GM12892 (cell line): ENCODE measurements at places on chromosomes 16 and 17.

GRCh38 chr17:80529104-80529903, 15.3 kb upstream of the RPTOR start:
- DNase-seq, result no peak

- no peak for DNase-seq
These were observed 15.3 kb downstream of the NLK start for GRCh38 chr17:28057731-28058246.

- DNase-seq, result peak; percentile 82
These were observed 49.8 kb upstream of the BAHCC1 start for GRCh38 chr17:81345228-81346089.

DNA sequence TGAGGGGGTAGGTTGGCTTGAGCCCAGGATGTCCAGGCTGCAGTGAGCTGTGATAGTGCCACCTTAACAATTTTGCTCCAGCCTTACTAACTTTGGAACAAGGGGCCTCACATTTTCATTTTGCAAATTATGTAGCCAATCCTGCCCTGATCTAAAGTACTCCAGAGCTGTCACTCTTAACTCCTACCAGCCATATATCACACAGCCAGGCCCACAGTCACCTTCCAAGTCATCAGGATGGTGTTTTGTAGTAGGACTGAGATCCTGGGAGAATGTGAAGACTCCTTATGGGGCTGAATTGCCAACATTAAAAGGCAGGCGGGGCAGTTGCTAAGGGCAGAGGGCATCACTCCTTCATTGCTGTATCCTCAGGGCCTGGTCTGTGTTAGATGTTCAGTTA, 243.0 kb downstream of the MRTFB start:
- no peak for DNase-seq

- no peak for DNase-seq
These were observed 105.3 kb downstream of the SPECC1 start for GRCh38 chr17:20114466-20114865.

DNA sequence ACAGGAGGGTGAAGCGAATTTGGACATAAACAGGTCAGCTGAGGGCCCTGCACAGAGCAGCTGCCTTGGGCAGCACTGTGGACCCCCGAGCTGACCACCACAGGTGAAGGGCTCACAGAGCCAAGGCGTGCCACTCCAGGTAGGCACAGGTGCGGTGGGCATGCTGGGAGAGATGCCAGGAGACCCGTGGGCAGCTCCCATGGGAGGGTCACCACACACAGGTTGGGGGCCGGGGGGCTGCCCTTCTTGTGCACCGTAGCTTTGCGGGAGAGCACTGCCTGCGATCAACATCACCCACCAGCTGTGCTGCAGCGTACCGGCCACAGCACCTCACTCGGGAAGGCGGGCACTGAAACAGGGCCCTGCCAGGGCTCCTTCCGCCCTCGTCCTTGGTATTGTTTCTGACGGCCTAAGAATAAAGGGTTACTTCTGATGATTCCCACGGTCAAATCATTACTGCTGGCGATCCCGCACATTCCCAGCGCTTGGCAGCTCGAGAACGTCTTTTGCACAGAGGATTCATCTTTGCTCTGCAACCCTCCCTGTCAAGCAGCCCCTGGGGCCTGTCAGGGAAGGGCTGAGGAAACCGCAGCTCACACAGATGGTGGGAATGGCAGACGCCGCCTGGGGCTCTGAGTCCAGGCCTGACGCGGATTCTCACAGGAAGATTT, 181.7 kb downstream of the BANP start:
- no peak for DNase-seq

- DNase-seq, result no peak
These were observed 50.0 kb downstream of the VAC14 start for GRCh38 chr16:70750893-70751467.

GRCh38 chr17:58693208-58693607, 806 bp downstream of the RAD51C start:
- DNase-seq, result no peak

- no peak for DNase-seq
These were observed 1.1 kb downstream of the SPSB3 start for GRCh38 chr16:1781254-1781653.

GRCh38 chr17:65228734-65229620, 91.8 kb downstream of the RGS9 start:
- DNase-seq, result peak; percentile 33

DNA sequence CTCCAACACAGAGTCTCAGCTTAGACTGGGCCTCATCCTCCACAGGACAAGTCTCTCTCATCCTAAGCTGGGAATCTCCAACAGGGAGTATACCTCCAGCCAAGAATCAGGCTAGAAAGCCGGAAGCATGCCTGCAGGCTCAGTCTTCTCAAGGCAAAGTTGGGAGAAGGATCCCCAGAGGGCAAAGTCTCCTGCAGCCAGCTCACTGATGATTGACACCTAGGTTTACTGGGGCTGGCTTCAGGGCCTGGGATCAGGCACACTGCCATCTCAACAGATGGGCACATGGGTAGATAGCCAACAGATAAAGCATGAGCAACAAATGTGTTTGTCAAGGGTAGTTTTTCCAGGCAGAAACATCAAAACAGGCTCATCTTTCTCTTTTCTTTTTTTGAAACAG, 56.1 kb upstream of the TOX3 start:
- no peak for DNase-seq

DNA sequence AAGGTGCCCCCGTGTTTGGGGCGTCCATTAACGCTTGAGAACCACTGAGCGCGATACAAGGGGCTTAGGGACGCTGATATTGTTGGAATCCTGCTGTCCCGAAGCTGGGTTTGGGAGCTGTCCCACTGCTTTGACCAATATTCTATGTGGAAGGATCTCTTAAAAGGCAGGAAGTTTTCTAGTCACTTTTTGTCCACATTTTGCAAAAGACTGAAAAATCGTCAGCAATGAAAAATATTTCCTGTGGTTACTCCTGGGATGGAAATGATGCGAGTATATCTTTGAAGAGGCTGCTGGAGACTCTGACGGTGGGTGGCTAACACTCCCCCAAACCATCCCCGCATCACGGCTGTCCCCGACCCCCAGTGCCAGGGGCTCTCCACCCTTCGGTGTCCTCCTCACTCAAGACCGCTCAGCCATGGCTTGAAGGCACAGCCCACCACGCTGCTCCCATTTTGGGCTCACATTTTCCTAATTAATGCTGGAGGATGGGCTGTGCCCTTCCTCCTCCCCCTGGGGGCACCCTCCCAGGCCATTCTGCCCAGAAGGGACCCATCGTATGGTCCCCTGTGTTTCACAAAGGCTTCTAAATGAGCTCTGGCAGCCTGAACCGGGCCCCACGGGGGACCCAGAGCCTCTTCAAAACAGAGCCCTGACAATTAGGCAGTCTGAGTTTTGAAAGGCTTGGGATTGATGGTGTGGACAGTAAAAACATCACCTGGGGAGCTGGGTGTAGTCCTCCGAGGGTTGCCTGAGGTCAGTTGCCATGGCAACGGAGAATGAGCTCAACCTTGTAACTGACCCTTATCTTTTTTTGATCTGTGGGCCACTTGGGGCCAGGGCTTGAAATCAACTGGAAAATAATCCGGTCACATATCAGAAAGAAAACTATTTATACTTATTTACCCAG, 158.6 kb downstream of the C16orf78 start:
- no peak for DNase-seq

DNA sequence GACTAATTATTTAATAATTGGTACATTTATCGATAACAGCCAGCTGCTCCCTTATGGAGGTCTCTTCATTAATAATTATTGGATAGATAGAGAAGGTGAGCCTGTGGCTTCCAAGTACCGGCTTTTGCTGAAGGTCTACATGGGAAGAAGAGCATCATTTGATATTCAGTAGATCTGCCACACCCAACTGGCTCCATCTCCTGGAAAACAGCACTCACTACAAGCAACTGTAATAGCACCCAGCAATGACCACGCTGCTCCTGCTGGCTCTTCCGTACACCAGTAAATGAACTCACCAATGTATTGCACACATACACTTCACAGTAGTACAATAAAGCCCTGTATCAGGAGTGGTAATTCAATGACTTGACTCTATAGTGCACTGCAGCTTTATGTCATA, 19.5 kb downstream of the MARVELD3 start:
- no peak for DNase-seq

- DNase-seq, result no peak
These were observed 4.6 kb downstream of the PIEZO1 start for GRCh38 chr16:88780142-88781062.

DNA sequence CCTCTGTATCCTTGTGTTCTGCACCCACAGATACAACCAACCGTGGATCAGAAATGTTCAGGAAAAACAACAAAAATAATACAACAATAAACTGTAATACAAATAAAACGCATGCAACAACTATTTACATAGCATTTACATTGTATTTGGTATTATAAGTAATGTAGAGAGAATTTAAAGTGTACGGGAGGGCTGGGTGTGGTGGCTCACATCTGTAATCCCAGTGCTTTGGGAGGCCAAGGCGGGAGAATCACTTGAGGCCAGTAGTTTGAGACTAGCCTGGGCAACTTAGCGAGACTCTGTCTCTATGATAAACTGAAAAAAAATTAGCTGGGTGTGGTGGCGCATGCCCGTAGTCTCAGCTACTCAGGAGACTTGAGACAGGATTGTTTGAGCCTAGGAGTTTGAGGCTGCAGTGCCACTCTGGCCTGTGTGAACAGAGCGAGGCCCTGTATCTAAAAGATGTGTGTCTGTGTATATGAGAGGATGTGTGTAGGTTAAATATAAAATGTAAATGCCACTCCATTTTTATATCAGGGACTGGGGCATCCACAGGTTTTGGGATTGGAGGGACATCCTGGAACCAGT, 13.3 kb downstream of the SEC14L1 start:
- DNase-seq, result no peak

- no peak for DNase-seq
These were observed 61.1 kb upstream of the CPHXL start for GRCh38 chr16:75787440-75787839.

GRCh38 chr16:83305092-83305491, 502.7 kb upstream of the HSBP1 start:
- DNase-seq, result no peak

- no peak for DNase-seq
These were observed at the start of gene SP6 for GRCh38 chr17:47850692-47851573. Gene SP6 (minus strand): TSS chr17:47851163. CDS start chr17:47848429, 2,734 bp downstream.

GRCh38 chr17:49259663-49260010, 29.1 kb upstream of the PHOSPHO1 start:
- DNase-seq, result no peak

DNA sequence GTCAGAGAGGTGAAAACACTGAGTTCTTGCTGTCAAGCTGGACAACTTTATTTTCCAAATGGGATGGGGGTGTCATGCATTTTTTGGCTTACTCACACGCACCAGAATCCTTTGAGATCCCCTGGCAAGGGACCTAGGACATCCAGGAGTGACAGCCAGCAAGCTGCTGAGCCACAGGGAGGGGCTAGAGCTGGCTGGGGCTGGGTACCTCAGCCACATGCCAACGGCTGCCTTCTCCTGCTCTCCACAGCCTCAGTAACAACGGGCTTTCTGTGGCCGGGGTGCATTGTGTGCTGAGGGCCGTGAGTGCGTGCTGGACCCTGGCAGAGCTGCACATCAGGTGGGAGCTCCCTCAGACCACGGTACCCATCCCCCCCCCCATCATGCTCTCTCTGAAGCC, 47.6 kb downstream of the NLRC5 start:
- no peak for DNase-seq

DNA sequence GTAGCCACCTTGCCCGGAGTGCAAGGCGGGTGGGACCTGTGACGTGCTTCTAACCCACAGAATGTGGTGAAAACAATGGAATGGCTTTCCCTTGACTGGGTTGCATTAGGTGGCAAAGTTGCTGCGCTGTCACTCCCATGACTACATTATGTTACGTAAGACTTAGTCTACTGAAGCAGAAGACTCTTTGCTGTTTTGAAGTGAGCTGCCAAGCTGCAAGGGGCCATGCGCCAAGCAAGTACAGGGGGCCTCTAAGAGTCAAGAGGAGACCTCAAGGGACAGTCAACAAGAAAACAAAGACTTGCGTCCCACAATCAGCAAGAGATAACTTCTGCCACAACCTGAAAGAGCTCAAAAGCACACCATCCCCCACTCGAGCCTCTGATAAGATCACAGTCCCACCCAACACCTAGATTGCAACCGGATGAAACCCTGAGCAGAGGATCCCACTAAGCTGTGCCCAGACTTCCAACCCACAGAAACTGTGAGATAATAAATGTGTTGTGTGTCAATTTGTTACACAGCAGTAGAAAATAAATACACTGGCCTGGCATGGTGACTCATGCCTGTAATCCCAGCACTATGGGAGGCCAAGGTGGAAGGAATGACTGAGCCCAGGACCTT, 16.5 kb downstream of the ANKRD11 start:
- DNase-seq, result no peak

GRCh38 chr17:1629504-1630310, 1.1 kb upstream of the SLC43A2 start:
- peak; percentile 65 for DNase-seq

DNA sequence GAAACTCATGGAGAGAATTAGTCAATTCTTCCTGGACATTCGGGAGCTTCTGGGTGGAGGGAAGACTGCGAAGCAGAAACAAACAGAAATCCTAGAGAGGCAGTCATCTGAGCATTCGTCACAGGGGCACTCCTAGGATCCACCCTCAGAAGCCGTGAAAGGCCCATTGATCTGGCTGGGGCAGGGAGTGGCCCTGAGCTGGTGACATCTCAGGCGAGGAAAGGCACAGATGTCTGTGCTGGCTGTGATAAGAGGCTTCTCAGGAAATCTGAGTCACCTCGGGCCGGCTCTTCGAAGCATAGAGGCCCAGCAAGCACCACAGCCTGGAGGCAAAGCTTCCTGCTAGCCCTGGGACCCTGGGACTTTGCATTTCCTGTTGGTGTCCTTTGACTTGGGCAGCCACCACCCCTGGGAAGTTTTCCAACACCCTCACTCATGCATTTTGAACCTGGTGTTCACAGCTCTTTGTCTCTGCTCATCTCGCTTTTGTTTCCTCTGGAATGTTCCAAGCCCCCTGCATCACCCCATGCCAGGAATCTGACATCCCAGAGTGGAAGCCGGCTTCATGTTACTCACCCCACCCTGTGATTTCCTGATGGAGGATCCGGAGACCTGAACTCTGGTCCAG, 23.3 kb upstream of the CDRT4 start:
- DNase-seq, result no peak

GRCh38 chr16:3920206-3920605, 39.7 kb upstream of the CREBBP start:
- DNase-seq, result no peak

DNA sequence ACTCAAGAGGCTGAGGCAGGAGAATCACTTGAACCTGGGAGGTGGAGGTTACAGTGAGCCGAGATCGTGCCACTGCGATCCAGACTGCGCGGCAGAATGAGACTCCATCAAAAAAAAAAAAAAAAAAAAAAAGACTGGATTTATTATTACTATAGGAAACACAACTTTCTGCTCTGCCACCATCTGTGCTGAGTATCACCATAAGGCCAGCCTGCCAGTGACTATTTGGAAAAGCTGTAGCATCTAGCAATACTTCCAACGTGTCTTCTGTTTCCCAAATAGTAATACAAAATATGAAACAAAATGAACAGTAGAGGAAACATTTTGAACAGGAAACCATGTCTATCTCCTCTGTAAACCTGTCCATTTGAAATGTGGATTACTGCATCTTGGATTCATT, 43.6 kb upstream of the CRYM start:
- no peak for DNase-seq
